ENCODE measurements at places on chromosomes 2 and 18.

DNA sequence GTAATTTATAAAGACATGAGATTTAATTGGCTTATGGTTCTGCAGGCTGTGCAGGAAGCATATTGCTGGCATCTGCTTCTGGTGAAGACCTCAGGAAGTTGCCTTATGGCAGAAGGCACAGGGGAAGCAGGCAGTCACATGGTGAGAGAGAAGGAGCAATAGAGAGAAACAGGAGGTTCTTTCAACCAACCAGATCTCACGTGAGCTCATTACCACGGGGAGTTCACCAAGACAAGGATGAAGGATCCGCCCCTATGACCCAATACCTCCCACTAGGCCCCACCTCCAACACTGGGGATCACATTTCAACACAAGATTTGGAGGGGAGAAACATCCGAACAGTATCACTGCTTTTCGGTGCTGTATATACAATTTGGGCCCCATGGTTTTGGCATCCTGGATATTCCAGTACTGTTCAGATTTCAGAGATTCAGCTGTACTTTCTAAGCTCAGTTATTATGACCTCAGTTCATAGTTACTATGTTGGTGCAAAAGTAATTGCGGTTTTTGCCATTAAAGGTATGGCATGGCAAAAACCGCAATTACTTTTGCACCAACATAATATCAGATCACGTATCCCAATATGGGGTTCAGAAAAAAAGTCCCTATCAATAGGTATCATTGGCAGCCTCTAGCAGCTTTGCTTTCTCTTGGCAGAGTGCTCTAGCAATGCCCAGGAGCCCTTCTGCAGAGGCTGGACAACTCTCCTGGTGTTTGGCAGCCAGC, 189.6 kb upstream of the SIX3 start:
- no peak for DNase-seq

- no peak for DNase-seq
Measured at GRCh38 chr2:118300832-118301231, 212.6 kb downstream of the INSIG2 start.

DNA sequence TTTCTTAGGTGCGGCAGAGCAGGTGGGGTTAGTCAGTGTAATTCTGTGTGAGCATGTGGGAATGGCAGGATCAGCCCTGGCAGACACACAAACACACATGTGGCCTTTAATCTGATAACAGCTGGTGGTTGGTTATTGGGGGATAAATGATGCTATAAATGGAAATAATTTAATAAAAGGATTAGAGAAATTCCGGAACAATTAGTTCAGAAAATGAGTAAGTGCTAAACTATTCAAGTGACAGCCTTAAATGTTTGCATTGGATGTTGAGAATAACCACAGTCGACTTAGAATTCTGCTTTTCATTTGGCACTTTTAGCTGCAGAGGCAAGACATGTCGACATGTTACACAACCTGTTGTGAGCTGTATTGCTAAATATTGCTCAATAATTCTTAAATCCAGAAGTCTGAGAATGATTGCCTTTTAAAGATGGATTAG, 7.2 kb downstream of the SMYD1 start:
- no peak for DNase-seq

DNA sequence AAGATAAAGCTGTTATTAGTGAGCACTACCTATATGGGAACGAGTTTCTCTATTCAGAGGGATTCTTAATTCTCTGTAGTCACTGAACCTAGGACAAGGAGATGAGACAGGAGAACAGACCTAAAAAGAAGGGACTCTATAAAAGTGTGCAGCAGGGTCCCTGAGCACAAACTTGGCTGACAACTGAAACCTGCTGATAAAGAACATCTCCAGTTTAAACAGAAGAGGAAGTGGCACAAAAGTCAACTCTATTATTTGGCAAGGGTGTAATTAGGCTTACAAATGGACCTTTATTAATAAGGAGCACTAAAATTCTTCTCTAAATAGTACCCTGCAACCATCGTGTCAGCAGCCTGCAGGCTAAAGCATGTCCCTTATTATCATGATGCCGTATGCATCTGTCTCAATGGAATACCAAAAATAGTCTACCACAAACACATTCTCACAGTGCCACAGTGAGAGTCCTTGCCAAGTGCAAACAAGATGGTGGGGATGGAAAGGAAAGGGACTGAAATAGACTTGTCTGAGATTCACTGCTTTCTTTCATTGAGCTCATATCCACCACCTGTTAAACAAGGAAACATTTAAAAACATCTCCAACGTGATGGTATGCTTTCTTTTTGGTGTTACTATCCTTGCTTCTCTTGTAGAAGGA, 260.2 kb downstream of the INSIG2 start:
- DNase-seq, result no peak

DNA sequence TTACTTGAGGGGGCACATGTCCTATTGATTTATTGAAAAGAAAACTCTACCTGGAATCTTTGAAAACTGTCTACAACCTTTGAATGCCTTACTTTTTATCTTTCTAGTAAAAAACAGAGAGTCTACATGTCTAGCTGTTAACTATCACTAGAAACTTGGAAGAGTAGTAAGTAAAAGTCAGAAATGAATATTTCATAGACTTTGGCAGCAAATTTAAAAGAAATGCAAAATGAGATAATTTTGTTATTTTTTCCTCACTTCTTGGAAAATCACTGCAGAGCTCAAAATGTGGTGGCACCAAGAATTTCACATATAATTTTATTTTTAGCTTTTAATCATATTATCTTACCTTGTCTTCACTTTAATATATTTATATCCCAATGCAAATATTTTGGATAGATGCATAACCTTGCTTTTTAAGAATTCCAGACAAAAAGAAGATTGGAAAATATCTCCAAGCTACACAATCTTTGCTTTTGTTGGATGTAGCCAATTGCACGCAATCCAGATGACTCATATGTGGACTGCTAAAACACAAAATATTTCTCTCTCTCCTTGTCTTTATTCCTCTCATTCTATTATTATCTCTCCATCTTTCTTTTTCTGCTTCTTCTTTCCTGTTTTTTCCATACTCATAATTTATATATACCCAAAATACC, 92.2 kb upstream of the DSEL start:
- no peak for DNase-seq

DNA sequence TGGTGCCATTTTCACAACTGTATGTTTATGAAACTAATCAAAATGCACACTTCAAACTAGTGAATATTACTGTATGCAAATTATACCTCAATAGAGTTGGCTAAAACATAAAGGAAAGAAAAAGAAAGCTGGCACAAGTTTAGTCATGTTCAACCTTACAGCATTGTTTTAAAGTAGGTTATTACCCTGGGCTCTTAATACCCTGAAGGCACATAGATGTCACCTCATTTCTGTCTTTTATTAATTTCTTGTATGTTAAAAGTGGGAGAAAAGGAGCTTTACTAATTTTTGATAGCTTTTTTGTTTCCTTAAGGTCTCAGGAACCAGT, 32.7 kb downstream of the TMEM131 start:
- no peak for DNase-seq

DNA sequence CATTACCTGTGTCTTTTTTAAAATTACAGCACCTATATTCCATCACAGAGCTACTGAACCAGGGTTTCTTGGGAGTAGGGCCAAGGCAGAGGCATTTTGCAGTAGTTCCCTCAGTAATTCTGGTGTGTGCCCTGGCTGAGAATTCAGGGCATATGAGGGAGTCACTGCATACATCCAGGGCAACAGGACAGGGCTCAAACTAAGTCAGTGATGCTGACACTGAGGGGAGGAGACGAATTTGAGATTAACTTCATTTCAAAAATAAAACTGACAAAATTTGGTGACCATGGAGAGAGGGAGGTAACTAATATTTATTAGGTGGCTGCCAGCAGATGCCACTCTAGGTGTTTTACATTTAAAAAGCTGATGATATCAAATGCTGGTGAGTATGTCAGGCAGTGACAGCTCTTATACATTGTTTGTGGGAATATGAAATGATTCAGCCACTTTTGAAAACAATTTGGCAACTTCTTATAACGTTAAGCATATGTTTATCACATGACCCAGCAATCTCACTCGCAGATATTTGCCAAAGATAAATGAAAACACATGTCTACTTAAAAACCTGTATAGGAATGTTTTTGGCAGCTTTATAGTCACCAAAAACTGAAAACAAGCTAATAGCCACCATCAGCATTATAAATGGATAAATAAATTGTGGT, 20.3 kb downstream of the STRADB start:
- DNase-seq, result no peak

GRCh38 chr2:74067221-74067747, 80.4 kb downstream of the BOLA3 start:
- no peak for DNase-seq

DNA sequence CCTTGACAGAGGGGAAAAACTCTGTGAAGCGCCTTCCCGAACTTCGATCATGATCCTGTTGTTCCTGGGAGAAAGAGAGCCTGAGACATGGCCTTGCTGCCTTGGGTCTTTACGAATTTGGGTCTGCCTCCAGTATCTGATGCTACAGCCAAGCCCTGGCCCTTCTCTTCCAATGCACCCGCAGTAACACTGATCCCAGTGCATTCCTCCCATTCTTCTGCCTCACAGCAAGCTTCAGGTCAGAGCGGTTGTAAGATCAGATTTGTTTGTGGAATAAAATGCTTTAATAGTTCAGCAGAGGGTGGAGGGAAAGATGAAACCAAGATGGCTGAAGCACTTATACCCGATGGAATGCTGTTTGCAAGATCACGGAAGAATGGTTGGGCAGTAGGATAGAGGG, 196.7 kb upstream of the SIX2 start:
- DNase-seq, result no peak

- DNase-seq, result no peak
Measured at GRCh38 chr2:98476192-98476868, 31.7 kb downstream of the INPP4A start.

DNA sequence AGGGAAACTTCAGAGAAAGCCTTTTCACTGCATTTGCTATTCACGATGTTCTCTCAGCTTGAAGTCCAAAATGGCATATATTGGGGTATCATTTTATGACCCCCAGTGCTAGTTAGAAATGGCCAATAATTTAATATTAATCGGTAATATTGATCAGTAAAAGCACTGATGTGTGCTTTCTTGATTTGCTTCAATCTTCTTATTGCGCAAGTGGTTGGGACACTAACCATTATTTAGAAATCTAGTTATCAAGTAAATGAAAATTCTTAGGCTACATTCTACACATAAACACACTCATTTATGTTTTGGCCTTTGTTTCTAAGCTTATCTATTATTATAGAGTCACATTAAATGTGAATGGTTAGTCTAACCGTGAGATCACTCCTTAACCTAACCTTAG, 49.7 kb upstream of the VWC2L start:
- DNase-seq, result no peak

- no peak for DNase-seq
Measured at GRCh38 chr2:191818725-191819350, 28.1 kb downstream of the CAVIN2 start.

GRCh38 chr2:53867169-53867568, 7.4 kb upstream of the GPR75 start:
- DNase-seq, result no peak

DNA sequence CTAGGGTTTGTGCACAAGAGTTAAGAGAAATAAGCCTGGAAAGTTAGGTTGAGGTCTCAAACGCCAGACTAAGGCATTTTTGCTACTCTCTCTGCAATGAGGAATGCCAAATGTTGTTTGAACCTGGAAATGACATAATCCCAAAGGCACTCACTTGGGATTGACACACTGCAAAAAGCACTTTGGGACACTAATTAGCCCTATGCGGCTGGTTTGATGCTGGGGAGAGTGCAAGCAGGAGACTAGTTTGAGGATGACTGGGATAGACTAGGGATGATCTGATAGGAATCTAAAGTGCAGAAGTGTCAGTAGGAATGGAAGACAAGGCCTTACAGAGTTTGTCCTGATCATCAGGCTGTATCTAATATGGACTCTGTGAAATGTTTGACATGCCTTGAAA, 469.0 kb downstream of the SLC4A3 start:
- no peak for DNase-seq

GRCh38 chr18:63346031-63346430, 21.0 kb downstream of the KDSR start:
- DNase-seq, result no peak

DNA sequence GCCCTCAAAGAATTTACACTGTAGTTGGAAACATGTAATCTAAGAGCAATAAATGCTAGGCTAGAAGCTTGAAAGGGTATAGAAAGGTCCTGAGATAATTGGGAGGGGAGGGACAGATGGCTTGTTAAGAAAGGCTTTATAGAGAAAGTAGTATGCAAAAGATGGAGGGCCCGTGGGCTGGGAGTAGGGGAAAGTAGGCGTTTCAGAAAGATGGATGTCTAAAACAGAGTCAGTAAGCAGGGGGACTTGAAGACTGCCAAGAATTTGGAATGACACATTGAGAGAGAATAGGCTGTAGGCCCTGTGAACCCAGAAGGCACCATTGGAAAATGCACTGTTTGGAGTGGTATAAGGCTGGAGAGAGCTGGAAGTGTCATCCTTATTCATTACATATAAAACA, 822 bp downstream of the PSMG2 start:
- no peak for DNase-seq

GRCh38 chr2:32622570-32623310, 5.1 kb upstream of the TTC27 start:
- no peak for DNase-seq

GRCh38 chr2:54940723-54941122, 109.5 kb downstream of the RTN4 start:
- DNase-seq, result no peak

DNA sequence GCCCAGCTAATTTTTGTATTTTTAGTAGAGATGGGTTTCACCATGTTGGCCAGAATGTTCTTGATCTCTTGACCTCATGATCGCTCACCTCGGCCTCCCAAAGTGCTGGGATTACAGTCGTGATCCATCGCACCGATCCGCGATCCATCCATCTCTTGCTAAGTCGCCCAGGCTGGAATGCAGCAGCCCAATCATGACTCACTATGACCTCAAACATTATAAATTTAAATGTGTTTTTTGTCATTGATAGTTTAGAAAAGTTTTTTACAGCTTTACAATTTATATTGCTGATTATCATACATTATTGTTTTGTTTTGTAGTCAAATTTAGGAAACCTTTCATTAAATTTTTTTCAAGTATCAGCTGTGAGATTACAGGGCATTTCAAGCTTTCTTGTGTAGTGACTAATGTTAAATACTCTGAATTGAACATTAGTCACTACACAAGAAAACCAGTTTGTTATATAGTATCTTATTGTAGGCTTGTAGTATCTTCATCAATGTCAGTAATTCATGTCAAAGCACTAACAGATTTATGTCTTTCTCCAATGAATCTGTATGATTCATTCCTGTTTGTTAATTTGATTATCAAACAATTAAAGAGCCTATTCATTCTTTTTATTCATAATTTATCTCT, 37.5 kb downstream of the NR4A2 start:
- no peak for DNase-seq

DNA sequence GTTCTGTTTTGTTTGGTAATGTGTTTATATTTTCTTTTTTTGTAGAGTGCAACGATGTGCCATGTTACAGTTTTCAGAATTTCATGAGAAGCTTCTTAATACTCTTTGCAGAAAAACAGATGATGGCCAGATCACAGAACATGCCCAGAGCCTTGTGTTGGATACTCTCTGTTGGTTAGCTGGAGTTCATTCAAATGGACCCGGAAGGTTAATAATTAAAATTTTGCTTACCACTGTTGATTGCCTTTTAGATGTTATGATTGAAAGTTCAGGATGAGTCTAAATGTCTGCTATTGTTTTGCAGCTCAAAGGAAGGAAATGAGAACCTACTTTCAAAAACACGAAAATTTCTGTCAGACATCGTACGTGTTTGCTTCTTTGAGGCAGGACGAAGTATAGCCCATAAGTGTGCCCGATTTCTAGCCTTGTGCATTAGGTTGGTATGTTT, 85.2 kb downstream of the BIRC6 start:
- no peak for DNase-seq

GRCh38 chr2:189581354-189582139, 961 bp upstream of the SLC40A1 start:
- DNase-seq, result no peak

Data from stimulated activated CD8-positive, alpha-beta memory T cell treated with anti-CD3 and anti-CD28 coated beads, Interleukin-7, amount 100 ng/mL, for 1 hour (primary cell).